ENCODE measurements at places on chromosomes 1 and 21.

DNA sequence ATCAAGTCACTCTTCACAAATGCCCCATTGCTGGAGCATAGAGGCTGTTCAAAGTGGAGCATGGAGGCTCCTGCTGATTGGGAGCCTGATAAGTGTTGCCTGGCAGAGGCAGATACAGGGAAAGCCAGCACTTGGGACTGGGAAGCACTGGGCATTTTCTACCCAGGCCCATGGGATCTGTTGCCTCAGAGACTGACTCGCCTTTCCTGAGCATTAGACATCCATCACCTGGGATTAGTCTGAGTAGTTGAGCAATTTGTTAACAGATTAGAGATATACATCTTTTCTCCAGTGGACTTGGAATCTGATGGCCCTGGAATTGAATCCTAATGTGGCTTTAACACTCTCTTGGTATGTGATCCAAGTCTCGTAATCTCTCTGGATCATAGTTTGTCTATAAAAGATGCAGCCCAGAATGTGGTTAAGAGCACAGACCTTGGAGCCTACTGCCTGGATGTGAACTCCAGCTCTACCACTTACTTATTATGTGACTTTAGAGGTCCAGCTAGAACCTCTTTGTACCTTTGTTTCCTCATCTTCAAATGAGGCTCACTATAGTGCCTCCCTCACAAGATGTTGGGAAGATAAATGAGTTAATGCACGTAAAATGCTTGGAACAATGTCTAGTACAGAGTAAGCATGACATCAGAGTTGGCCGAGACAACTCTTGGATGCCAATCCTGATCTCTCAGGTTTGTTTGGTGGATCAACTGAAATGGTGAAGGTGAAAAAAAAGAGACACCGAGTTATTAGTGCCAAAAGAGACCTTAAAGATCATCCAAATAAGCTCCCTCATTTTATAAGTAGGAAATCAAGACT is 38.3 kb upstream of the NRDC start:
- H3K4me1 ChIP-seq = no peaks in the 10 kb centered on the region
- DNase-seq = no peak
- H3K36me3 ChIP-seq = no peaks in the 10 kb centered on the region
- H3K4me3 ChIP-seq = no peak overlapping the region
- no peaks in the 10 kb centered on the region for H3K27me3 ChIP-seq

DNA sequence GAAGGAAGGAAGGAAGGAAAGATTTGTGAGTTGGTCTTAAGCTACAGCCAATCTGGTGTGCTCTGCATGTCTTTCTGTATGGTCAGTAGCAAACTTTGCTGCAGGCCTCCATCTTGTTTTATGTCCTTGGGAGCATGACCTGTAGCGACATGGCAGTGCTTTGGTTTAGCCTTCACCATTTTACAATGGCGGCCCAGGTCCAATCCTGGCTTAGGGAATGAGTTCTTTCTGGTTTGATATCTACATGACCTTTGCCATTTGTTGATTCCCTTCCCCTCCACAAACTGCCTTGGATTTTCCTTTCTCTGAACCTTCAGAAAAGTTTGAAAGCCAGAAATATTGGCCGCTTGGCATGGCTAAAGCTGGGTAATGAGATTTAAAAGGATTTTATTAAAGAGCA is 30.5 kb upstream of the TSPEAR start:
- no peaks in the 10 kb centered on the region for H3K4me1 ChIP-seq
- H3K27me3 ChIP-seq = no peaks in the 10 kb centered on the region
- no peak overlapping the region for H3K27ac ChIP-seq
- DNase-seq = no peak
- H3K4me3 ChIP-seq = no peak overlapping the region

GRCh38 chr1:111221633-111222291 is 5.8 kb upstream of the CHI3L2 start:
- DNase-seq = no peak
- no peak overlapping the region for H3K27ac ChIP-seq
- no peak overlapping the region for H3K4me3 ChIP-seq
- no peaks in the 10 kb centered on the region for H3K27me3 ChIP-seq

DNA sequence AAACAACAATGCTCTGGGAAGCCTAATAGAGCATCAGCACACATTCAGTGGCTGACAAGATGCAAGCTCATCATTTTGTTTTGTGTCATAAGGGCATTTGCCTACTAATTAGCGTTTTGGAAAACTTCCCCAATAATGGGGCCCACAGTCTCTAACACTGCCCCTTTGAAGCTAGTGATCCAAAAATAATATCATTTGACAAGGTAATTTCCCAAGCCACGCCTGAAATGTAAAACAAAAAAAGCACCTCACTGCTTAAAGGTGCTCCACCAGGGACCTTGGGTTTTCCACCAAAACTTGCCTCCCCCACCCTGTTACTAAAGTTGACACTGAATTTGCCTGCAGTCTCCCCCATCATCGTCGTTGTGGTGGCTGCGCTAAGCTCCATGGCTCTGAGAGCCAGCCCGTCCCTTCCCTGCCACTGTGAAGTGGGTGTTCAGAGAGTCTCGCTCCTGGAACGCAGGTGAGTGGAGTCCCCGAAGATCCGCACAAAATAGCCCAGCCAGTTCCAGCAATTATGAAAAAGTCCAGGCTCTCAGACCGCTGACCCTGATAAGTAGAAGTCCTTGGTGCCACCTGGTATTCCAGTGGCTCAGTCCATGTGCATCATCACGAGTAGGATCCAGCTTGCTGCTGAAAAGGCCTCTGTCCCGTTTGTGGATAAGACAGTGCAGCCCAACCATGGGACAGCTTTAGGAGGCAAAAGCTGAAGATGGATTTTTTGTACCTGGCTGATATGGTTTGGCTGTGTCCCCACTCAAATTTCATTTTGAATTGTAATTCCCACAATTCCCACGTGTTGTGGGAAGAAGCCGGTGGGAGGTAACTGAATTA is 52.2 kb downstream of the RAB3GAP2 start:
- no peaks in the 10 kb centered on the region for H3K27me3 ChIP-seq
- no peak overlapping the region for H3K27ac ChIP-seq
- no peaks in the 10 kb centered on the region for H3K4me1 ChIP-seq
- no peaks in the 10 kb centered on the region for H3K36me3 ChIP-seq

DNA sequence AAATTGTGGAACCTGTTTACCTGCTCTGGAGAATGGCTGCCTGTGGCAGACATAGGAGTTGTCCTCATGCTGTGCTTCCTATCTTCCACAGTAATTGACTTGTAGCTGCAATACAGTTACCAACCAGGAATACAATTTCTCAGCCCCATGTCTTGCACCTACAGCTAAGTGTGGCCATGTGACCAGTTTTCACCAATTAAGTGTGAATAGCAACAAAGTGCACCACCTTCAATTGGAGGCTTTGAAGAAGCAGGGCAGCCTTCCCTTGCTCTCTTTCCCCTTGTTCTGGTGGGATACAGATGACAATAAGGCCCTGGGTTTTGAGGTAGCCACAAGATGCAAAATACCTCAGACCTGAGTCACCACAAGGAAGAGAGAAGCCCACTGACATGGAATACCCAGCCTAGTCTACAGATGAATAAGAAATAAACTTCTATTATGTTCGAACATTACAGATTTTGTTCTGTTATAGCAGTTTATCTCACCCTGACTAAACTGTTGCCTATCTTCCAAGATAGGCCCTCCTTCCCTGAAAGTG is 70.2 kb upstream of the S1PR1 start:
- H3K27ac ChIP-seq = no peak overlapping the region
- no peak overlapping the region for H3K4me3 ChIP-seq
- H3K36me3 ChIP-seq = no peaks in the 10 kb centered on the region
- no peaks in the 10 kb centered on the region for H3K27me3 ChIP-seq
- H3K4me1 ChIP-seq = no peaks in the 10 kb centered on the region

- H3K4me3 ChIP-seq = no peak overlapping the region
- H3K27ac ChIP-seq = no peak overlapping the region
- H3K36me3 ChIP-seq = no peaks in the 10 kb centered on the region
Measured at GRCh38 chr1:203390298-203390697, 39.4 kb upstream of the FMOD start.

GRCh38 chr1:3012456-3013291 is 8.6 kb upstream of the ACTRT2 start:
- DNase-seq = peak; percentile 31
- no peaks in the 10 kb centered on the region for H3K4me1 ChIP-seq
- H3K4me3 ChIP-seq = no peak overlapping the region
- H3K27me3 ChIP-seq = no peaks in the 10 kb centered on the region

GRCh38 chr1:155178441-155179111 is 4.9 kb downstream of the TRIM46 start:
- DNase-seq = peak; percentile 34
- H3K4me1 ChIP-seq = no peaks in the 10 kb centered on the region
- no peaks in the 10 kb centered on the region for H3K36me3 ChIP-seq
- no peak overlapping the region for H3K4me3 ChIP-seq

GRCh38 chr1:150552128-150552910 is 3.1 kb downstream of the ADAMTSL4 start:
- no peaks in the 10 kb centered on the region for H3K36me3 ChIP-seq
- peaks cover 16% of the 10 kb centered on the region for H3K4me1 ChIP-seq
- H3K4me3 ChIP-seq = no peak overlapping the region
- H3K27ac ChIP-seq = peak overlapping the region; percentile 89
- DNase-seq = peak; percentile 90

DNA sequence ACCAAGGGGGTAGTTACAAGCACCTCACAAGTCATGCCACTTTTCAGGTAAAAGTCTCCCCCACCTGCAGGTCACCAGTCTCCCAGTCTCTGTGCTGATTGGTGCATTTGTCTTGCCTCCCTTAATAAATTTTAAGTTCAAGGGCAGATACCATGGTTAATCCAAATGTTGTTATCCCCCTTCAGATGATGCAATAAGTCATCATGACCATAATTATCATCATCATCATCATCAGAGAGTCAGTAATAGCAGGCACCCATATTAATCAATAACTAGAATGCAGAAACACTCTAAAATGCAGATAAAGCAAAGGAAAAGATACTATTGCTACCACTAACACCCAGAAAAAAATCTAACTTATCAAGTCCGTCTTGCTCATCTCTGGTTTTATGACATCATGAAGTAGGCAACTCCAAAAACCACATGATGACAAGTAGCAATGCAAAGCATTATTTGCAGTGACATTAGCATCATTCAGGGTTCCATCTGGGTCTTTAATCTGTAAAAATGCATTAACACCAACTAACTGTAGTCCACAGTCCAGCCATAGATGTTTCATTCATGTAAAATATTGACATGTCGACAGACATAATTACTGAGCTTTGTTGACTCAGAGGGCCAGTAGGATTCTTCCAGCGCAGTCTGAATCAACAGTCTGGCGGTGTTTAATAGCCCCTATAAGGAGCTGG is 492.0 kb upstream of the RUNX1 start:
- H3K27ac ChIP-seq = no peak overlapping the region
- H3K36me3 ChIP-seq = no peaks in the 10 kb centered on the region
- no peaks in the 10 kb centered on the region for H3K4me1 ChIP-seq
- H3K4me3 ChIP-seq = no peak overlapping the region
- DNase-seq = no peak
- no peaks in the 10 kb centered on the region for H3K27me3 ChIP-seq

DNA sequence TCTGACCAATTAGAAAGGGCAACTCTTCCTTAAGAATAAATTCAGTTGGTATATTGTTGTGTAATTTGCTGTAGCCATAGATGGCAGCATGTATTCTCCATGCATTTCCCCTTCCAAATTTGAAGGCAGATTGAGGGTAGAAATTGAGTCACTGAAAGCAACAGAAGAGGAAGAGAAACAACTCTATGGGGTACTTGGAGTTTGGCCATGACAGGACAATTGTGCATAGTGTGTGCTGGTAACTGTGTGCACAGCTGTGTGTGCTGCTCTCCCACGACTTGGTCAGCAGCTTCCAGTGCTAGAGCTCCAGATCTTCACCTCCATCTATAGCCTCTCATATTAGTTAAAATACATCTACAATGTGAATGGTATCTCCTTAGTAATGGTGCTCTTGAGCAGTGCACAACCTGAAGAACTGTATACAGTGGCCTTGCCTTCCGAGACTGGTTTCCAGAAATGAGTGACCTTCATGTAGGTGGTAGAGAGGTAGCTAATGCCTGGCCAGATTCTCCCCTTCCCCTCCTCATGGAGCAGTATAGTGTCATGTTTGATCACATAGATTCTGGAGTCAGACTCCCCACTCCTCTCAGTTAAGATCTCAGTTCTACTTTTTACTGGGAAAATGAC is 882 bp upstream of the FCAMR start:
- no peak for DNase-seq
- H3K4me3 ChIP-seq = no peak overlapping the region
- no peaks in the 10 kb centered on the region for H3K4me1 ChIP-seq
- no peak overlapping the region for H3K27ac ChIP-seq

DNA sequence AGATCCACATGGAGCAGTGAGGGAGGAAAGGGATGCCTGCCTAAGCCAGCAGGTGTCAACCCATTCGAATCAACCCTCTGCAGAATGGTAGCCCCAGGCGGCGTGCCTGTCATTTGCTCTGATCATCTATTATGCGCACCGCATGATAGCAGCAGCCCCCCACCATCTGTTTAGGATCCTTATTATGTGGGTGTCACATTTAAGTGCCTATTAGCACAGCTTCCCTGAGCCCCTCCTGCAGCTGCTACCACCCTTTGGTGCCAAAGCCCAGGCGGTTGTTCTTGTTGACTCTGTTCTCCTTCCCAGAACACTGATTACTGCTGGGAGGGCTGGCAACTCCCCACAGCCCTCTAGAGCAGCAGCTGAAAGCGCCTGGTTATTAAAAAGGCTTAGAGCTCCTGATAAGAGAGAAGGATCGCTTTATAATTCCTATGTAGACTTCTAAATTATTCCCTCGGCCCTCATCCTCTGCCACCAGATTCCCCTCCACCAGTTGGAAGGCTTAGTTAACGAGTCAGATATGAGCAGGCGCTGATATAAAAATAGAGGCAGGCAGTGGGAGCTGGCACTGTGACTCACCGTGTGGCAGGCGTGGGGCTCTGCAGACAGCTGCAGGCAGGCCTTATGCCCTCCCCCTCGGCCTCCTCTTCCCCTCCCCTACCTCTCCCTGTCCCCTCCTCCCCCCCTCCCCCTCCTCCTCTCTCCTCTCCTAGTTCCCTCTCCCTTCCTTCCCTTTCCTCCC is 23.0 kb downstream of the ACTA1 start:
- H3K27me3 ChIP-seq = no peaks in the 10 kb centered on the region
- DNase-seq = peak; percentile 49
- no peak overlapping the region for H3K4me3 ChIP-seq

- peaks cover 7% of the 10 kb centered on the region for H3K4me1 ChIP-seq
- H3K36me3 ChIP-seq = no peaks in the 10 kb centered on the region
- DNase-seq = no peak
Measured at GRCh38 chr1:161192476-161193465, 6.1 kb downstream of the ADAMTS4 start.

GRCh38 chr1:29812408-29813135 is 576.2 kb downstream of the PTPRU start:
- no peak overlapping the region for H3K4me3 ChIP-seq
- no peaks in the 10 kb centered on the region for H3K36me3 ChIP-seq
- H3K27me3 ChIP-seq = no peaks in the 10 kb centered on the region
- no peak for DNase-seq

- H3K36me3 ChIP-seq = no peaks in the 10 kb centered on the region
- no peak for DNase-seq
- no peaks in the 10 kb centered on the region for H3K27me3 ChIP-seq
- H3K4me3 ChIP-seq = no peak overlapping the region
- H3K27ac ChIP-seq = no peak overlapping the region
Measured at GRCh38 chr1:63701187-63701586, 72.6 kb upstream of the ROR1 start.

- H3K4me1 ChIP-seq = no peaks in the 10 kb centered on the region
- H3K27ac ChIP-seq = no peak overlapping the region
- peak overlapping the region; percentile 0 for H3K4me3 ChIP-seq
- H3K36me3 ChIP-seq = no peaks in the 10 kb centered on the region
- H3K27me3 ChIP-seq = no peaks in the 10 kb centered on the region
Measured at GRCh38 chr1:24704411-24705259, 40.6 kb upstream of the CLIC4 start.
